NCI-H1436 (cell line): ENCODE measurements at places on chromosomes 12 and 14.
A peak's percentile ranks its signal among the peaks of the same experiment; 100 is the strongest.

GRCh38 chr12:117968826-117969659 lies at the start of gene KSR2:
KSR2 (minus strand) TSS chr12:117968990; CDS start chr12:117968255, 735 bp downstream.
- DNase-seq = peak; percentile 96

GRCh38 chr14:20412411-20412810 lies 890 bp downstream of the TEP1 start:
- DNase-seq = no peak

DNA sequence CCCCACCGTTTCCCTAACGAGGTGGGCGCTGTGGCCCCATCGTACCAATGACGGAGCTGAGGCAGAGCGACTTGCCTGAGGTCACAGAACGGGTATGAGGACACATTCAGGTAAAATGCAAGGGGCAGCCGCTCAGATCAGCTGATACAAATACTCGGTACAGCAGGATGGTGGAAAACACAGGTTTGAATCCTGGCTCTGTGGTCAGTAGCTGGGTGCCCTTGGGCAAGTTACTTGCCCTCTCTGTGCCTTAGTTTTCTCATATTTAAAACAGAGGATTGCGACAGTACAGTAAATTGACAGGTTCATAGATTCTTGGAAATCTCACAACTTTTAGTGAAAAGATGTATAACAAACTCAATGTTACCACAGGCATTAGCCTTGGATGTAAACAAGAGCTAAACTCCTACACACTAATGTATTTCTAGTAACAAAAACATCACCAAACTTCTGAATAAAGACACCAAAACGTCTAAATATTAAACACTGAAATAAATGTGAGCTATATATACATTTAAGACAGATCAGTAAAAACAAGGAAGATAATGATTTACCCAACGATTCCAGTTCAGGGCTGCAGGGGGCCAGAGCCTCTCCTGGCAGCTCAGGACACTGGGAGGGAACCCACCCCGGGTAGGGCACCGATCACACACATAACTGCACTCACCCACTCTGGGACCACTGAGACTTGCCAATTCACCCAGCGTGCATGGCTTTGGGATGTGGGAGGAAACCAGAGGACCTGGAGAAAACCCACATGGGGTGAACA lies 128.4 kb downstream of the RBM19 start:
- no peak for DNase-seq

DNA sequence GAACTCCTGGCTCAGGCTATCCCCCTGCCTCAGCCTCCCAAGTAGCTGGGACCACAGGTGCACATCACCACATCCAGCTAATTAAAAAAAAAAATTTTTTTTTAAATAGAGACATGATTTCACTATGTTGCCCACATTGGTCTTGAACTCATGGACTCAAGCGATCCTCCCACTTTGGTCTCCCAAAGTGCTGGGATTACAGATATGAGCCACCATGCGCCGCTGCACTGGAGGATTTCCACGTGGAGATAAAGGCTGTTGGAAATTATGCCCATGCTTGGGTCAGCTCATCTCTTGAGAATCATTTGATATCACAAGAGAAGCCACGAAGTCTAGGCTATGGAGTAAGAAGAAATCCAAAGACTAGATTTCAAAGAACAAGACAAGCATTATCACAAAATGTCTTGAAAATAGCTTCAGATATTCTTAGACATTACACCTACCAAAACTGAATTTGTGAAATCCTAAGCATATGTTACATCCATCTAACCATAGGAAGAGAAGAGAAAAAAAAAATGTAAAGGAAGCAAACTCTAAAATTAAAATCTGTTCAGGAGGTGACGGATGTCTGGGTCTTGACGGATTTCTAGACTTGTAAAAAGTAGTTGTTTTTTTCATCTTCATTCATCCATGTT lies 99.1 kb downstream of the PTPN11 start:
- DNase-seq = no peak

- DNase-seq = peak; percentile 42
Measured at GRCh38 chr14:104689109-104689880, at the start of gene INF2. INF2 (plus strand) TSS chr14:104689618; CDS start chr14:104701366, 11,748 bp downstream.

DNA sequence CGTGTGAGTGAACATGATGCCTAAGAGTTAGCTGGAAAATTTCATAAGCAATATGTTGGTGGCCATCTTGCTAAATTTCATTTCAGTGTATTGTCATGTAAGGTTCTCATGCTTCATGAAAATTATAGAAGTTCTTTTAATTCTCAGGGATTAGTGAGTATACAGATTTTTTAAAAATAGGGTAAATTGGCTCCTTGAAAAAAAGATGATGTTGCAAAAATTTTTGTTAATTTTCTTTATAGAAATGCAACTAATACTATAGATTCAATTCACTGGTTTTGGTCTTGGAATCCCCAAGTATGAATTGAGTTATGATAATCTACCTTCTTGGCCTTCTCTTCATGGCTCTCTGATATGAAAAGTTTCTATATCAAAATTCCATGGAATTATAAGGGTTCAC lies 75.4 kb downstream of the NTN4 start:
- DNase-seq = no peak

DNA sequence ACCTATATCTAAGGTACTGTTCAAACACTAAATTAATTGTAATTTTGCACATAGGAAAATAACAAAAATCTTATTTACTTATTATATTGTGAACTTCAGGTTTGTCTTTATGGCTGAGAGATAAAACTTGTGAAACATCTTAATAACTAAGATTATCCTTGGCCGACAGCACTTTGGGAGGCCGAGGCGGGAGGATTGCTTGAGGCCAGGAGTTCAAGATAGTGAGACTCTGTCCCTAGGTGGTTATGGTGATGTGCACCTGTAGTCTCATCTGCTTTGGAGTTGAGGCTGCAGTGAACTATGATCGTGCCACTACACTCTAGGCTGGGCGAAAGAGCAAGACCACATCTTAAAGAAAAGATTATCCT lies 22.6 kb downstream of the DIP2B start:
- DNase-seq = no peak

- DNase-seq = no peak
Measured at GRCh38 chr12:54535474-54535873, 13.9 kb upstream of the PDE1B start.

DNA sequence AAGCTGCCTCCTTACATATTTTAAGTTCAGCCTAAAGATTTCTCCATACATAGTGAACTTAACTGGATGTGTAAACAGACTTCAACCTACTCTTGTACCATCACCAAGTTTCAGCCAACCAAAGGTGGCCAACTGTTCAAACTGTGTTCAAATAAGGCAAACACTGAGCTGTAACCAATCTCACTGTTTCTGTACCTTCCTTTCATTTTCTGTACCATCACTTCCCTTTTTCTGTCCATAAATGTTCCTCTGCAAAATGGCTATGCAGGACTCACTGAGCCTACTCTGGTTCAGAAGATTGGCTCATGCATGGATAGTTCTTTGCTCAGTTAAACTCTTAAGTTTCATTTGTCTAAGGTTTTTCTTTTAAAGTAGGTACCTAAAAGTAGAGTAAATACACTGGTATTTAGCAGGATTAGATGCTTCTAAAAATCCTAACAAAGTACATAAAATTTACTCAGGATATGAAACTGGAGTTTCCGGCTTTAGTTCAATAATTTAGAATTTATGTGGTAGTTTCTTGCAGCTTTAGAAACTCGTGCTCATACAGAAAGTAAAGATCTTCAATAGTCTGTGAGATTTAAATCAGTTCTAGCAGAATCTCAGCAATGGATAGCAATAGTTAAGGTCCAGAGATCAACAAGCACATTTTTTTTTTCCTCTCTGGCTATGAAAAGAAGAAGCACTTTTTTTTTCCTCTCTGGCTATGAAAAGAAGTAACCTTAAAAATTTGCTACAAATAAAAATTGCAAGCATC lies 282.0 kb upstream of the PPFIA2 start:
- DNase-seq = no peak

DNA sequence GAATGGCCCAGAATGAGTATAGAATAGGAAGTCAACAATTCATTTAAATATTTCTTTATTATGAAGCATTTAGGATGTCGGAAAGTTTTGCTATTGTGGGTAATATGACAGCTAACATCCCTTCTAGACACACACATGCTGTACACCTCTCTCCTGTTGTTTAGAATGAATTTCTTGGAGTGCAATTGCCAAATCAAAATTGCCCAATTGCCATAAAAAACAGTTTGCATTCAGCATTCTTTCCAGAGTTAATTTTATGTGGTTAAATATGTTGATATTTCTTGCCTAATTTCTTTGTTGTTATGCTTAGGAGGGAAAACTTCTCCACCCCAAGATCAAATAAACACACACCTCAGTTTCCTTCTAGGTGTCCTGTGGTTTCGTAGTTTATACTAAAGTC lies 16.9 kb upstream of the SMCO2 start:
- no peak for DNase-seq

DNA sequence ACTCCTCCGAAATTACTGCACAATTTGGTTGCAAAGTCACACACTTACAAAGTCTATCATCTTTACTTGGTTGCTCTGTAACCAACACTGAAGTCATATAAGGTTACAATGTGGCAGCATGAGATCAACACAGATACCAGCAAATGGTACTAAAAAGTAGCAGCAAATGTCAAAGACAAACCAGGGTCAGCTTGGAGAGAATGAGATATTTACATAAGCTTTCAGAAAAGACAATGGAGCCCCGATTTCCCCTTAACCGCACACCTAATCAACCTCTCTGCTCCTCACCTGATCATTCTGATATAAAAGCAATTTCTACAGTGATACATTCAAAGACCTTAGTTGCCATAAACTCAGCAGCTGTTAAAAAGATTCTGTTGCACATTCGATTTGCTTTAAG lies 76.4 kb upstream of the FOXN3 start:
- no peak for DNase-seq

- no peak for DNase-seq
Measured at GRCh38 chr14:84262932-84263331, 1267.0 kb upstream of the FLRT2 start.

DNA sequence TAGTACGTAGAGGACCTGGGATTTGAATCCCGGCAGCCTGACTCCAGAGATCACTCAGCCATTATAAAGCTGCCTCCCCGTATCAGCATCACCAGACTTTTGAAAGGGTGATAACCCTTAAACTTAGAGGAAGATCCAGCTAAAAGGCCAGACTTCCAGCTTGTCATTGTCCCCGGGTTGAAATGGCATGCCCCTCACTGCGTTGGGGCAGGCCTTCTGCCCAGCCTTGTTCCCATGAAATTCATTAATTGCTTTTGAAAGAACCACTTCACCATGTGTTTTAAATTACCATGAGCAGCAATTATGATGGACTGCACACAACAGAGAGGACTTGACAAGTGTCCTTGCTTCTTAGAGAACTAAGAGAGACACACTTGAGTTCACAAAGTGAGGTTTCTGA lies 269.6 kb upstream of the CRY1 start:
- DNase-seq = no peak

DNA sequence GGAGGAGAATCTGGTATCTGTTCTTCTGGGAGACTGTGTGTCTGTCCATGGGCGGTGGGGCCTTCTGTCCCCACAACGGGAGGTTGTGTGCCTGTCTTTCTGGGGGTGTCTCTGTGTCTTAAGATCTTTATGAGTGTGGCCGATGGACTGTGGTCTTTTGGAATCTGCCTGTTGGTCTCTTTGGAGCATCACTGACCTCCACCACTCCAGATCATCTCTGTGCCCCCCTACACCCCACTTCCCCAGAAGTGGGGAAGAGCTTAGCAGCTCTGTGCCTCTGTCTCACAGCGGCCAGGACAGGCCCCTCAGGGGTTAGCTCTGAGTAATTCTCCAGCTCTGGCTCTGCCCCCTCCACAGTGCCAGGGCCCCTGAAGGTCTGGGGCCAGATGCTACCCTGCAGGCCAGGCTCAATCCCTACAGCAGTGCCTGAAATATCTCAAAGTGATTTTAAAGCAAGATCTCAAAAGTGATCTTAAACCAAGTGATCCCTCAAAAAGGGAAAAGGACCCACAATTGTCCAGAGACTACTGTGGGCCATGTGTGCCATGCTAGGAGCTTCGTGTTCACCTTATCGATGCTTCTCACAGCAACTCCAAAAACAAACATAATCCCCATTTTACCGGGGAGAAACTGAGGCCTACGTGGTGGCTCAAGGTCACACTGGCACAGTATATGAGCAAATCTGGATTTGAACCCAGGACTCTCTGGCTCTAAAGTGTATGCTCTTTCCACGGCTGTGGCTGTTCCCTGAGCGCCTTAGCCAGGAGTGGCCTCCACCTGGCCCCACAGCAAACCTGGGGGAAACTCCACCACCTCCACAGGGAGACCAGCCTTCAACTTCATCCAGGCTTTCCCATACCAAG lies 26.0 kb upstream of the KRT78 start:
- no peak for DNase-seq

- DNase-seq = no peak
Measured at GRCh38 chr14:104429291-104429861, 150.2 kb upstream of the C14orf180 start.

- peak; percentile 54 for DNase-seq
Measured at GRCh38 chr12:89345830-89346740, 6.2 kb downstream of the DUSP6 start.

GRCh38 chr14:85520581-85520980 lies 9.4 kb upstream of the FLRT2 start:
- no peak for DNase-seq

- DNase-seq = no peak
Measured at GRCh38 chr12:84117190-84117589, 795.4 kb downstream of the SLC6A15 start.

- DNase-seq = no peak
Measured at GRCh38 chr12:108090107-108090899, 38.8 kb upstream of the WSCD2 start.

- no peak for DNase-seq
Measured at GRCh38 chr14:21539189-21539940, 13.2 kb upstream of the SALL2 start.

DNA sequence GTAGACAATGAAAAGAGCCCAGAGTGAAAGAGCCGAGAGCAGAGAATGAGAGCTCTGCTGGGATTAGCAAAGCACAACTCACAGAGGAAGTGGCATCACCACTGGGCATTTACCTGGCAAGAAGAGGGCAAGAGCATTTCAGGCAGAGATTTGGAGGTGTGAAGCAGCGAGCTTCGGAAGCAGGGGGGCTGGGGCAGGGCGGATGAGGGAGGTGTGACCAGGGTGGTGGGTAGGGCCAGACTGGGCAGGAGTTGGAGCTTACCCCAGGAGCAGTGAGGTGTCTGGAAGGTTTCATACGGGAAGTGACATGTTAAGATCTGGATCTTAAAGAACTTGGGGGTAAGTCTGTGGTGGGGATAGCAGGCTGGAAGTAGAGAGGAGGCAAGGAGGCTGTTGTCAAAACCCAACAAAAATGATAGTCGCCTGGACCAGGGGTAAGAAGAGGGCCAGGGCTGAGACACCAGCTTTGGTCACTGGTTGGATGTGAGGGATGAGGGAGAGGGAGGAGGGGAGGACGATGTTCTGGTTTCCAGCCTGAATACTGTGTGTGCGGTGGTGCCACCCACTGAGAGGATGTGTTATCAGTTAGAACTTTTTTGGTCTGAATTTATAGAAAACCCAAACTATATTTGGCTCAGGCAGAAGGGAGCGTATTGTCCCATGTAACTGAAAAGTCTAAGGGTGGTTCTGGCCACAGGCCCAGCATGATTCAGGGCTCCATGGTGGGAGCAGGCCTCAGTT lies 5.2 kb downstream of the SMIM41 start:
- no peak for DNase-seq

- no peak for DNase-seq
Measured at GRCh38 chr14:100889641-100890040, 13.9 kb downstream of the RTL1 start.
